Stimulated activated CD4-positive, alpha-beta T cell treated with anti-CD3 and anti-CD28 coated beads, Interleukin-15, amount 100 ng/mL, for 1 hour (primary cell): ENCODE measurements at places on chromosomes 4 and X.

- DNase-seq = no peak
Observed at GRCh38 chr4:52863324-52863723, 1.2 kb downstream of the RASL11B start.

- no peak for DNase-seq
Observed at GRCh38 chrX:29699239-29699638, 516.1 kb upstream of the MAGEB2 start.

GRCh38 chr4:94995684-94996394, 238.1 kb downstream of the BMPR1B start:
- no peak for DNase-seq

DNA sequence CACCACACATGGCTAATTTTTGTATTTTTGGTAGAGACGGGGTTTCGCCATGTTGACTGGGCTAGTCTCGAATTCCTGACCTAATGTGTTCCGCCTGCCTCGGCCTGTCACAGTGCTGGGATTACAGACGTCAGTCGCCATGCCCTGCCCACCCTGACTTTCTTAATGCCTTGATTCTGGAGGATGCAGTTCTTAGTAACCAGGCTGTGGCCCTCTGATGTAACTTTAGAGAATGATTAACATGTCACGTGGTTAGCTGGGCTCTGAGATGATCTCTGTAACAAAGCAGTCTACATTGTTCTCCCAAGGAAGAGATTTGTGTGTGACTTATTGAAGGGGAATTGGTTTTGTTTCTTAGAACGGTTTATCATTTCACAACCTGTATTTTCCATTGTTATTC, 30.6 kb downstream of the ANK2 start:
- no peak for DNase-seq

- peak; percentile 34 for DNase-seq
Observed at GRCh38 chrX:40539214-40540142, 41.3 kb upstream of the ATP6AP2 start.

DNA sequence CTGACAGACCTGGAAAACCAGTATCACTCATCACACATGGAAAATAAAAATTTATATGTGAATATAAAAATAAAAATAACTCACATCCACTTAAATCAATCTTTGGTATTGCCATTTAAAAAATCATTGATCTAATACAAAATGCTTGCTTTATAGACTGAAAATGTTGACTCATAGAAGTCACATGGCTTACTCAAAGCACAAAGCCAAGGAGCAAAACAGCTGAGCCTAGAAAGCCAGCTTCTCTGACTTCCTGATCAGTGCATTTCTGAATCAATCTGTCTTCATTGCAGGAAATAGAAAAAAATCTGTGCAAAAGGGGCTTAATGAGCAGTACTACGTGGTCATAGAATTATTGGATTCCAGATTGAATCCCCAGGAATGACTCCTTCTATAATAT, 176.9 kb upstream of the HS3ST1 start:
- DNase-seq = no peak

DNA sequence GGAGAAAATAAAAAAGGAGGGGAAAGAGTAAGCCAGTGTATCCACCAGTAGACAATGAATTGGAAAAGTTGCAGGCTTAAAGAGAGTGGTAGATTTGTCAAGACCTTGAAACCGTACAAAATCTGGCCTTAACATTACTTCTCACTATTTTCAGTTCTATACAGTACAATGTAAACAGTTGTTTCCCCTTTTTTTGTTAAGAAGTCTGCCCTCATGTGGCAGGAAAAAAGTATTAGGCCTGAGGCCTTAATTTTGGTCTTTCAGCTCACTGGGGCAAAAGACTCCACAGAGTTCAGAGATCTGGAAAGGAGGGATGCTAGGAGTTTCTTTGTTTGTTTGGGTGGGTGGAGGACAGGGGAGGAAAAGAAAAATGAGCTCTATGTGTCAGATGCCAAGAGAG, 92.8 kb upstream of the CCDC160 start:
- no peak for DNase-seq

DNA sequence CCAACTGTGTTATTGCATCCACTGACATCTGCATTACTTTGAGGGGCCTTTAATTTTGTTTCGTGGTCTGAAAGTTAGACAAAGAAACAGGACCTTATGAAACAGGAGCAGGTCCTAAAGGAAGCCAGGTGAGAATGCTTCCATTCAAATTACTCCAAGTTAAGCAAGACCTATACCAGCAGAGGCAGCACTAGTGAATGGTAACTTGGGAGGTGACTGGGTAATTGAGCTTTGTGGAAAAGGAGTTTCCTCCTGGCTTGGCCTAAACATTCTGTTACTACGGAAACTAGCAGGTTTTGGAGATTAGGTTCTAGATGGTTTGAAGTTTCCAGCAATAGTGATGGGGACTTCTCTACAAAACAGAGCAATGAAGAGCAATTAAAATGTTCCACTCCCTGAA, 173.5 kb downstream of the NKX6-1 start:
- no peak for DNase-seq

- DNase-seq = no peak
Observed at GRCh38 chr4:38109896-38110295, 149.7 kb downstream of the PTTG2 start.

DNA sequence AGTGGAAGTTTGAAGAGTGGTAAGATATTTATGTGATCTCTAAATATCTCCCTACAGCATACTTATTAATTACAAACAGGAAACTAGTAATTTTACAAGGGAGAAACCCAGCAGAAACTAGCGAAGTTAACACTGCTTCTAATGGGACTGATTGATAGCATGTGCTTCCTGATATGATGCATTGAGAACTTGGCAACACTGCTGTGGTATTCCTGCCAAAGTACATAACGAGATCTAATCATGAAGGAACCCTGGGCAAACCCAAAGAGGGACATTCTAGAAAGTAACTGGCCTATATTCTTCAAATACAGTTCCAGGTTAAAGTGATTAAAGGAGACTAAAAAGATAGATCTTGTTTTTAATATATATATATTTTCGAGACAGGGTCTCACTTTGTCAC, 4.6 kb upstream of the GPR34 start:
- no peak for DNase-seq

DNA sequence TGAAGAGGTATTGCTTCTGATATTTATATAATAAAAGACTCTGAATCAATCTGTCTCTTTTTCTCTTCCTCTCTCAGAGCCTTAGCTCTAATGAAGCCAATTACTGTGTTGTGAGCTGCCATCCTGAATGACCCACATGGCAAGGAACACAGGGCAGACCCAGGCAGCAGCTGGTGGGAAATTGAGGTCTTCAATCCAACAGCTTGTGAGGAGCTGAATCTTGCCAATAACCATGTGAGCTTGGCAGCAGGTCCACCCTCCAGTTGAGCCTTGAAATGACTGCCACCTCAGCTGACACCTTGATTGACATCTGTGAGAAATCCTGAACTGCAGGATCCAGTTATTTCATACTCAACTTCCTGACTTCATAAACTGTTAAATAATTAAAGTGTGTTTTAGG, 149.4 kb downstream of the NDST4 start:
- DNase-seq = no peak

DNA sequence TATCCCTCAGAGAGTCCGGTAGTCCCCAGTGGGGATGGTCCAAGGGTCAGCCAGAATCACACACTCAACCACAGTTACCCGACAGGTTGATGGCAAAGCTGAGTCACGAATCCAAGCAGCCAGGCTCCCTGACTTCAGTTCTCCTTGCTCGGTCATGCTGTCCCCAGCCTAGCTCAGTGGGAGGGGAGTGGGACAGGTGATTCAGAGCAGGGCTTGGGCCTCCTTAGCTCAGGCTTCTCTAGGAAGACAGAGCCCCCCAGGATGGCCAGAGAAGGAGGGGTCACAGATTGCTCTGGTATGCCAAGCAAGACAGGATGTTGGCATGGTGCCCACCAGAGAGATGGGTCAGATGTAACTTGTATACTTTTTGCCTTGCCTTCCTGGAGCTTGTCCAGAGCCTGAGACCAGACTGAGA, 66.5 kb downstream of the EFNB1 start:
- DNase-seq = no peak

- DNase-seq = no peak
Observed at GRCh38 chr4:62644372-62644771, 1444.2 kb downstream of the ADGRL3 start.

DNA sequence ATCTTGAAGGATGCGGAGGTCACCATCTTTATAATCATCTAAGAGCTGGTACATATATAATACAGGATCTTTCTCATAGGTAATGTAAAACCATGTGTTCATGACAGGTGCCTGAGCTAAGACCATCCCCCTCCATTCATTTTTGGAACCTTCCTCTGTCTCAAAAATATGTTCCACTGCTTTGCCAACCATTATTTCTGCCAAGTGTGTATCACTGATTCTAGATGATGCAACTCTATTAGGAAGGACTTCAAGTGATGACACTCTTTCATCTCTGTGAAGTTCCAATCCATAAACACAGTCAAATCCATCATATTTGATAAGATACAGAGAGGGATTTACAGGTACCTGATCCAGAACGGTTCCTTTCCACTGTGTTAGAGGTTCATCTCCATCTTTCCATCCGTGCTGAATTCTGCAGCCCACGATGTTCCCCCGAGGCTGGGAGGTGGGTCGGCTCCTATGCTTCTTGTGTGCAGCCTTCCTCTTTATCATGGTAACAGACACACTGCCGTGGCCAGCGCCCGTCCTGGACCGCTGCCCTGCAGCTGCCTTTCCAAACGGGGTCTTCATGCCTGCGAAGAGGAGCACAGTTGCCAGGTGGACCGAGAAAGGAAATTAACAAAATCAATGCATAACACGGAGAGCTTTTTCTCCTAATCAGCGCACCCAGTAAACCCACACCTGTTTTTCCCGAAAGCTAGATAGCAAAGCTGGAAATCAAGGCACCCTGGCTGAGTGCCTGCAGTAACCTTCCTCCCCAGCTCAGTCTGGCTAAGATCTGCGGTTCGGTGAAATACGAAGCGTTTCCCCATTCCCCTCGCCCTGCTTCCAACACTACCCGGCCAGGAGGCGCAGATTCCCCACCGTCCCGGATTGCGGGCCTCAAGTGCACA, 718 bp downstream of the SPIN3 start:
- DNase-seq = no peak

DNA sequence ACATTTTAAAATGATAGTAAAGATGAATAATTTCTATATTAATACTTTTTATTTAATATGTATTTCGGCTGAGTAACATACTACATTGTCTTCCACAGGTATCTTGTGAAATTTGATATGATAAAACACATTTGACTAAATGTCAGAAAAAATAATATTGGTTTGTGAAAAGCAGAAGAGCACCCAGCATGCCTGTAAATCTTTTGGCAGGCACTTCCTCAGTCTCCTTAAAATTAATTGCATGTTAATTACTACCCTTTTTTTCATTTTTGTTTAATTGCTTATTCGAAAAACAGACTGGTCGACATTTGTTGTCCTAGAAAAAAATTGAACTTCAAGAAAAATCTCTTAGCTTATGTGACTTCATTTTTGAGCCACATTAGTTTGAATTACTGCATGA, 40.6 kb downstream of the CLCN3 start:
- DNase-seq = no peak

DNA sequence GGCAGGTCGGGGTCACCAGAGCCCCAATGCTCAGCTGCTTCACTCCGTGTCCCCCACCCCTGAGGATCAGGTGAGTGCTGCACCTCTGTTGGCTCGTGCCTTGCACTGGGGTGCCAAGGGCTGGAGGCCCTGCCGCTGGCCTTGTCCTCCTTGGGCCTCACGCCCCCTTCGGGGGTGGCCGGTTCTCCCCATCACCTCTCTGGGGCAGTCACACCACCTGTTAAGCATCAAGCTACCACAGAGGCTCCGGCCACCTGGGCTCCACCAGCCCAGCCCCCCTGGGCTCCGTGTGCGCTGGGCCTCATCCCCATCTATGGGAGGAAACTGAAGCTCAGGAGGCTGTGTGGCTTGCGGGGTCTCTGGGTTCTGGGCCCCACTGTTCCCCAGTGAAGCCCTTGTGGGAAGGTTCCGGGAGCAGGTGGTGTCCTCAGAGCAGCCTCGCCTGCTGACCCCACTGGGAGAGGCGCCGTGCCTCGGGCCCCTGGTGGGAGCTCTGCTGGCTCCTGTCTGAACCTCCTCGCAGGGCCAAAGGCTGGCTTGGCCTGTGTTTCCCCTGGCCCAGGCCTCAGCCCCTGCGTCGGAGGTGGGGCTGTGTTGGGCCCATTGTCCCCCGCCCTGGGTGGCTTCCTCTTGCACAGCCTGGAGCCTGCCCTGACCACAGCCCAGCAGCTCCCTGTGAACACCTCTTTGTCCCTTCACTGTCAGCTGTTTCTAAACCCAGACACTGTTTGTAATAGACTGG, 30.8 kb downstream of the DOK7 start:
- DNase-seq = no peak

GRCh38 chr4:141376769-141377168, 156.1 kb downstream of the ZNF330 start:
- no peak for DNase-seq

DNA sequence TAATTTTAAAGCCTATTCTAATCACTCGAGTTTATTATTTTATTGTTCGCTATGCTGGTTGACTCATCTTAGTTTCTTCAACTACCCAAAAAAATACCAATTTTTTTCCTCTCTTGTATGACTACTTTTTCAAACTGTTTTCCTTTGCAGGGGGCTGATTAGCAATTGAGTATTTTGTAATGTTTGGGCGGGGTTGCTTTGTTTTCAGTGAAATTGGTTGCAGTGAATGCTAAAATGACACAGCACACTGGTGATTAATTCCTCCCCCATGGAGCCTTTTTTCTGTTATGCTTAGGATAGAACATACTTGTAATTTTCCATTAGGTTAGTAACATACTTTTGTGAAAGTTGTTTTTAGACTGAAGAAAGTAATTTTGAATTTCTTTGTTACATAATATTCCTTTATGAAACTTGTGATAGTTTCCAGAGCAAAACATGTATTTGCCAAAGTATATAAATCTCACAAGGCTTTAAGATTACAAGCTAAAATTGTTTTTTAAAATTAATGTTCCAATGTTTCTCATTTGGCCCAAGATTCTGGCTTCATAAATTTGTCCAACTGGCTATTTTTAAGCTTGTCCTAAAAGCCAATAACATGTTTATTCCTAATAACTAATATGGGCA, 120.4 kb downstream of the CHIC1 start:
- no peak for DNase-seq

GRCh38 chr4:5678977-5679376, 29.4 kb downstream of the EVC2 start:
- no peak for DNase-seq

GRCh38 chr4:118732591-118733330, 47.6 kb downstream of the METTL14 start:
- no peak for DNase-seq

GRCh38 chrX:29496636-29497180, 718.7 kb upstream of the MAGEB2 start:
- DNase-seq = no peak

- no peak for DNase-seq
Observed at GRCh38 chr4:127575888-127576287, 56.9 kb upstream of the INTU start.
